ENCODE measurements at places on chromosomes 6 and 20. TPM values are rescaled to one million over a fixed set of nuclear protein-coding genes. Genes with fewer than 3 reads are reported as not detected.

Gene ZDHHC14
- 1.7 TPM for total RNA-seq

Gene FUT9
- 1.6 TPM for total RNA-seq

DNA sequence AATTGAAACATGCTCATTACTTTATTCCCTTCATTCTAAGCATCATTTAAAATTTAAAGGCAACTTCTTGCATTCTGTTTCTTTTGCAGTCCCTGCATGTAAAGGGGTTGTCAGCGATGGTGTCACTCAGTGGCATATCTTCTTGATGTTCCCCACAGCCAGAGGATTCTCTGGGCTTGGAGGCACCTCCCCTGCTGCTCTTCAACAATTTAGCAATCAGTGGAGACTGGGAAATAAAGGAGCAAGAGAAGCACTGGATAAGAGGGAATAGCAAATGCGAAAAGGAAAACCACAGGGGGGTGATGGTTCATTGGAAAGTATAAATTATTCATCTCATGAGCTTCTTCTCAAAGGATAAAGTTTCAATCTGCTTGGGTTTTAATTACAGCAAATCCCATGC lies 30.7 kb upstream of the MC3R start:
- no peaks in the 10 kb centered on the region for H3K27me3 ChIP-seq
- H3K27ac ChIP-seq: no peak overlapping the region
- DNase-seq: peak; percentile 37
- H3K36me3 ChIP-seq: peaks cover 9% of the 10 kb centered on the region

- no peaks in the 10 kb centered on the region for H3K36me3 ChIP-seq
- H3K4me3 ChIP-seq: peak overlapping the region; percentile 87
- DNase-seq: peak; percentile 69
- H3K4me1 ChIP-seq: peaks cover 3% of the 10 kb centered on the region
Measured at GRCh38 chr20:50192364-50193198, 2.0 kb downstream of the CEBPB start.

Gene GRM1
- total RNA-seq: 0.07 TPM

DNA sequence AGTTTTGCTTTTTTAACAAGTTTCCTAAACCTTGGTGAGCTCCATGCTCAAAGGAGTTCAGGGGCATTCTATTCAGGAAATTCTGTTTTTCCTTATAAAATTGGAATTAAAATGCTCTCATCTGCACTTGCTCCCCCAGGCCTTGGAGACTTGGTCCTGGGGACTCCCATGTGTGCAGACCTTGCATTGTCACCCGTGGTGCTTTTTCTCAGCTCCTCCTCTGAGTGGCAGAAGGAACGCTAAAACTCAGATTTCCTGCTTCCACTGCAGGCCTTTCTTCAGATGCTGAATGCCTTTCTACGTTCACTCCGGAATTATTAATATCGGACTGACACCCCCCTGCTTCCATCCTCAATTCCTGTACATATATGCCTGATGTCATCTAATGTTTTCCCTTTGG lies 248.7 kb upstream of the RREB1 start:
- DNase-seq: no peak
- H3K27me3 ChIP-seq: no peaks in the 10 kb centered on the region
- no peaks in the 10 kb centered on the region for H3K36me3 ChIP-seq
- H3K27ac ChIP-seq: no peak overlapping the region
- peaks cover 6% of the 10 kb centered on the region for H3K4me1 ChIP-seq

DNA sequence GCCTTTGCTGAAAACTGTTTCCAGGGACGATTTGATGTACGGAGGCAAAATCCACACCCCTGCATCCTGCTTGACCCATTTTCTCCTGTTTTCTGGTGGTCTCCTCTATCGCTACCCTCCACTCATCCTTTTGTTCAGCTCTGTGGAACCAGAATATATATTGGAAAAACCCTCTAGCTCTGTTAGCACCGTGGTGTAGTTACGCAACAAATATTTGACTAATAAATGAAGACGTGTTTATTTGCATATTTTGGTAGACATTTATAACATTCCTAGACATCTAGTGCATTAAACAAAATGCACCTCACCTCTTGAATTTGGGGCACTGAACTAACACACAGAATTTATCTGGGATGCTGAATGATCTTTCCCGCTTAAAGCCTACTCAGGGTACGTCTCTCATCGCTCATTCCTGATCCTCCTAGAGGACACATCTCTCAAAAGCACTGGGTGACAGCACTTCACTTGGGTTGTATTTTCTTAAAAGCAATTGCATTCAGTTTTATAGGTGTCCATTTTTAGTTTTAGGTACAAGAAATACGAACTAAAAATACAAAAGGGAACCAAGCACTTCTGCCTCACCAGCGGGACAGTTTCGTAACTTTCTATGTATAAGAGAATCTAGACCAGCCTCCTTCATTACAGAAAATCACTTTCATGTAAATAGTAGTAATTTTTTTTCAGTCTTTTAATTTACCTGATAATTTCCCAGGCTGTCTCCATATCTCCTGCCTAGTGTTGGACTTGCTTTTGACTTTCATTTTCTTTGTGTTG lies 59.2 kb downstream of the SNRNP48 start:
- H3K27me3 ChIP-seq: no peaks in the 10 kb centered on the region
- H3K27ac ChIP-seq: no peak overlapping the region
- H3K4me3 ChIP-seq: no peak overlapping the region
- no peak for DNase-seq

- H3K4me1 ChIP-seq: no peaks in the 10 kb centered on the region
- H3K4me3 ChIP-seq: no peak overlapping the region
- no peaks in the 10 kb centered on the region for H3K27me3 ChIP-seq
- no peaks in the 10 kb centered on the region for H3K36me3 ChIP-seq
- no peak for DNase-seq
Measured at GRCh38 chr6:54198134-54198533, 86.9 kb downstream of the MLIP start.

DNA sequence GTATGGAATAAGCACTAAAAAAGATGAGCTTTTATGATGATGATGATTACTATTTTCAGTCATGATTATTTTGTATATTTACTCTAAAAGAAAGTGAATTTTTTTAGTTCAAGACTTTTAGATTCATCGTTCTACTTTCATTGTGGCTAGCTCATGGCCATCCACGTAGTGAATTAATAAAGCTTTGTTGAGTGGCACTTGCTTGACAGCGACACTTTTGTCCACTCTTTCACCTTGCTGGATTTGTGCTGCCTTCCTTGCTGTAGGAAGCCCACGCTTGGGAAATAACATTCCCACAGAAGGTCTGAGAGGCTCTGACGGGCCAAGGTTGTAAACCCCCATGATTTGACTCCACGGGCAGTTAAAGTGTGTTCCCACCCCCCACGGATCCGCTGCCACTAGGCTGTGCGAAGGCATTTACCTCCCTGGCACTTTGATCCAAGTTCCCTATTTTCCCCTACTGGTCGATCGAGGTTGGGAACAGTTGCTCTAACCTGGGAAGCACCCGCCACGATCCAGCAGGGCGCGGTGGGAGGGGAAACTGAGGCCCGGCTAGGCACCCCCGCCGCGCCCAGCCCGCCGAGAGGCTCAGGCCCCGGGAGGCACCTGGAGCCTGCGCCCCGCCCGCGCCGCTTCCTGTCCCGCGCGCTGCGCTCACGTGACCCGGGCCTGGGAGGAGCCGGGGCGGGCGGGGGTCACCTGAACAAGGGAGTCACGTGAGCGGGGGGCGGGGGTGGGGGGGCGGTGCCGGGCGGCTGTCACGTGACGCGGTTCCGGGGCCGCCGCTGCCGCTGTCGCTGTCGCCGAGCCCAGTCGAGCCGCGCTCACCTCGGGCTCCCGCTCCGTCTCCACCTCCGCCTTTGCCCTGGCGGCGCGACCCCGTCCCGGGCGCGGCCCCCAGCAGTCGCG lies at the start of gene IGF2R:
Gene IGF2R, plus strand, starts transcription at position 788 of the 909 bp plus-strand sequence. CDS start 165 bp downstream, outside the sequence.
- H3K4me1 ChIP-seq: peaks cover 2% of the 10 kb centered on the region
- H3K27ac ChIP-seq: no peak within 1 kb of the TSS
- no peaks in the 10 kb centered on the region for H3K36me3 ChIP-seq
- no peaks in the 10 kb centered on the region for H3K27me3 ChIP-seq

GRCh38 chr20:20241976-20242375 lies 125.9 kb upstream of the INSM1 start:
- H3K27ac ChIP-seq: no peak overlapping the region
- H3K4me3 ChIP-seq: no peak overlapping the region
- DNase-seq: no peak
- H3K36me3 ChIP-seq: peaks cover 15% of the 10 kb centered on the region

DNA sequence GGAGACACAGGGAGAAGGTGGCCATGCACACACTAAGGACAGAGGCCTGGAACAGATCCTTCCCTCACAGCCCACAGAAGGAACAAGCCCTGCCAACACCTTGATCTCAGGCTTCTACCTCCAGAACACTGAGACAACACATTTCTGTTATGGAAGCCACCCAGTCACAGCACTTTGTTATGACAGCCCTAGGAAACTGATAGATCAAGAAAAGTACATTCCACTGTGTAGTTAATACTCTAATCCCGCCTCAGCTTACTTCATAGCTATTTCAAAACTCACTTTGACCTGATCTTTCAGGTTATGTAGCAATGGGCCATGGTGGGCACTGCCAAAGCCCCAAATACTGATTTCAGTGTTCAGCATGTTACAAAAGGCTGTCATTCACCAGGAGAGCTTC lies 66.8 kb downstream of the CD24 start:
- peaks cover 7% of the 10 kb centered on the region for H3K36me3 ChIP-seq
- H3K27me3 ChIP-seq: no peaks in the 10 kb centered on the region
- no peak for DNase-seq

DNA sequence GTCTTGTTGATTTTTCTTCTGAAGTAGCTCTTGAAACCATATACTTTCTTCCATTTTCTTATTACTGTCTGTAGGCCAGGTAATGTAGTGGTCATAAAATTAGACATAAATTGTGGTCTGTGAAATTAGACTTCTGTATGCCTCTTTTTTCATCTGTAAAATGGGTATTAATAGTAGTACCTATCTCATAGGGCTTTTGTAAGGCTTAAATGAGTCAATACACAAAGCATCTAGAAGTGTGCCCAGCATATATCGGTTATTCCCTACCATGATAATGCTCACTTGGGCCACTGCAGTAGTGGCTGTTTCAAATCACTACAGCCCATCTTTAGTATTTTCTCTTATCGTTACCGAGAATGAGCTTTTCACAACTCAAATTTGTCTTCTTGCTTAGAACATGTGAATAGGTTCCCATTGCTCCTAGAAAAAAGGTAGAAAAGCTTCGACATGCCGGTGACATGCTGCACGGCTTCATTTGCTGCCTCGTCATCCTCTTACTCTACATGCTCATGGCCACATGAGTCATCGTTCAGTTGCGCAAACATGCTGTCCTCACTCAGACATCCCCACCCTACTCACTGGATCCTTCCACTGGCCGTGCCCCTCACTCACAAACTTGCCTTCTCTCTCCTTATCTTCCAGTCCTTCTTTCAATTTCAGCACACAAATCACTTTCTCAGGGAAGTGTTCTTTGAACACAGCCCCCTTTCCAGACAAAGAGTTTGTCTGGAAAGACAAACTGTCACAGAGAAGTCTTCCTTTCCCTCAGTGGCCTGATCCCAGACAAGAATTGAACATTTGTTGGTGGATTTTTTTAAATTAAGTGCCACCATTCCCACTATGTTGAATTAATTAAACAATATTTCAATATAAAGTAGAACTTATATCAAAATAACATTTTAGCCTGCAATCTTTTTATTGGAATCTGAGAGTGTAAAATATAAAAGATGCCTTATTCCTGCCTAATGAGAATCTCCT lies 32.2 kb upstream of the ERVFRD-1 start:
- no peaks in the 10 kb centered on the region for H3K36me3 ChIP-seq

GRCh38 chr6:44806656-44807055 lies 419.1 kb downstream of the CDC5L start:
- H3K36me3 ChIP-seq: peaks cover 2% of the 10 kb centered on the region
- H3K4me3 ChIP-seq: no peak overlapping the region
- H3K27me3 ChIP-seq: no peaks in the 10 kb centered on the region
- no peak overlapping the region for H3K27ac ChIP-seq
- no peak for DNase-seq
- H3K4me1 ChIP-seq: no peaks in the 10 kb centered on the region

GRCh38 chr20:2742934-2743559 lies 50.5 kb downstream of the EBF4 start:
- peaks cover 9% of the 10 kb centered on the region for H3K27me3 ChIP-seq
- H3K4me3 ChIP-seq: no peak overlapping the region
- no peaks in the 10 kb centered on the region for H3K36me3 ChIP-seq
- H3K27ac ChIP-seq: no peak overlapping the region
- H3K4me1 ChIP-seq: peaks cover 3% of the 10 kb centered on the region
- DNase-seq: peak; percentile 88

DNA sequence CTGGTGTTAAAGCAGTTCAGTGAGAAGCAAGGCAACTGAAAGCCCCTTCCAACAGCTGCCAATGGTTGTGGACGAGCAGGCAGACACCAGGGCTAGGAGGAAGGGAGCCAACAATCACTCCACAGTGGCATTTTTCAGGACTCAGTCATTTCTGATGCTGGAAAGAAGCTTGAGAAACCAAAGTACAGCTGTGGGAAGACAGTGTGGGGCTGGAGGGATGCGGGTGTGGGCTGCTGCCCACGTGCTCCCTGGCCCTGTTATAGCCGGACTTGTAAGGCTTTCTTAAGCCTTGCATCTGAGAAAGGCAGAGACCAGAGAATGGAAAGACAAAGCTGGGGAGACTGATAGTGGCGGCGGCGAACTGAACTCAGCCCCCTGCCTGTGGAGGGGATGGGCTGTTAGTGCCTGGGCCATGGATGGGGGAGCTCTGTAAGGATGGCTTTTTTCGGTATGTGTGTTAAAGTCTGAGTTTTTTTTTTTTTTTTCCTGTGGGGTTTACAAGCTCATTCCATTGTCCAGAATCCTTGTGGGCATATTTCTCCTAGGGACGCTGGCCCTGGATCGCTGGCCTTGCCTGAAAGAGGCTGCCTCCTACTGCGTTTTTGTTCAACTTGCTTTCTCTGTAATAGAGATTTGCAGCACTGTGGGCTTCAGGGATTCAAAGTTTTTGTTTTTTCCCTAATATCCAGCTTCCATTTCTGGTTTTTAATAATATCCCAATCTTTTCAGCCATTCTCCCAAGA lies 91.7 kb downstream of the GJA10 start:
- H3K27me3 ChIP-seq: no peaks in the 10 kb centered on the region
- no peaks in the 10 kb centered on the region for H3K36me3 ChIP-seq
- no peaks in the 10 kb centered on the region for H3K4me1 ChIP-seq

Gene PABPC1L
- total RNA-seq: 83.5 TPM

DNA sequence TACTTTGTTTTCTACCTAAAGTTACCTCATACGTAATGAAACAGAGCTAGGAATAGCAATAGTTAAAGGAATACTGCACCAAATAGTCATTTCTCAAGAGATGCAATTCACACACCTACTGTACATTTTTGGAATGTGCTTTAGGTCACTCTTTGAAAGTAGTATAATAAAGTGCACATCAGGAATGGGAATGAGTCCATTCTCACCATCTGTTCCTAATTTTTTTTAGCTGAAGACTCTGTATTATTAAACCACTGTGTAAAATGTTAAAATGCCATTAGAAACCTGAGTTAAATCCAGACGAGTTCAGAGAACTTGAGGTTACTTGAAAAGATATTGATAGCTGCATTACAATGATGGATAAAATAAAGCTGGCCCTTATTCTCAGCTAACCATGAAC lies 51.9 kb upstream of the EPHA7 start:
- H3K4me3 ChIP-seq: no peak overlapping the region
- H3K36me3 ChIP-seq: no peaks in the 10 kb centered on the region
- H3K4me1 ChIP-seq: no peaks in the 10 kb centered on the region
- DNase-seq: no peak
- H3K27me3 ChIP-seq: no peaks in the 10 kb centered on the region
- no peak overlapping the region for H3K27ac ChIP-seq

Gene KCNK17
- total RNA-seq: 1.2 TPM

- DNase-seq: peak; percentile 37
- no peaks in the 10 kb centered on the region for H3K27me3 ChIP-seq
- peak overlapping the region; percentile 98 for H3K4me3 ChIP-seq
- peak overlapping the region; percentile 6 for H3K27ac ChIP-seq
- H3K4me1 ChIP-seq: peaks cover 3% of the 10 kb centered on the region
- peaks cover 54% of the 10 kb centered on the region for H3K36me3 ChIP-seq
Measured at GRCh38 chr6:33417128-33417902, 592 bp downstream of the CUTA start.
